ENCODE measurements at places on chromosomes 12 and 14.

DNA sequence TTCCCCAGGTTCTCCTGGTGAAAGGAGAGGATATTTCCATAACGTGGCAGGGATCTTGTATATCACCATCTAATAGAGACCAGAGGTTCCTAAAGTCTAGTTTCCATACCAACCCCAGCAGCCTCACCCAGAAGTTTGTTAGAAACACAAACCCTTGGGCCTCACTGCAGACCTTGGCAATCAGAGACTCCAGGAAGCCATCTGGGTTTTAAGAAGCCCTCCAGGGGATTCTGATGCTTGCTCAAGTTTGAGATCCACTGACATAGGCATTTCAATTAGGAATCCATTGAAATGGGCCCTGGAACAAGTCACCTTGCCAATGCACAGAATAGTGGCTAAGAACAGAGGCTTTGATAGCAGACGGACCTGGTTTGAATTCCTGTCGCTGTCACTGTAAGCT lies 2.2 kb upstream of the CMKLR1 start:
- no peak for DNase-seq

DNA sequence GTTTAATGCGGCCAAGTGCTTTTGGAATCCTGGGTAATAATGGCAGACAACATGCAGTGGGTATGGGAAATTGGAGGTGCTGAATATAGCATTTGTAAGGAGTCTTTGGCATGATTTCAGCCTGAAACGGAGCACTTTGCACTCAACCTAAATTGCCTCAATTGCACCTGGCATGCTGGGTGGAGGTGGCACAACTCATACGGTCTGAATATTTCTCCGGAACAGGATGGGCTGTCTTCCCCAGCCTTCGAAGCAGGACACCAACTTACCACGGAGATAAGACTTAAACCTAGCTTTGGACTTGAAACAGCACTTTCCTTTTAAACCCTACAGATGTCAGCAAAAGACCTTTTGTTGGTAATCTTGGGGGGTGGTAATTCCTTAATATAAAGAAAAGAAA lies 153.7 kb upstream of the SRRM4 start:
- DNase-seq, result no peak

GRCh38 chr12:79659961-79660431 lies 30.8 kb downstream of the PAWR start:
- no peak for DNase-seq

DNA sequence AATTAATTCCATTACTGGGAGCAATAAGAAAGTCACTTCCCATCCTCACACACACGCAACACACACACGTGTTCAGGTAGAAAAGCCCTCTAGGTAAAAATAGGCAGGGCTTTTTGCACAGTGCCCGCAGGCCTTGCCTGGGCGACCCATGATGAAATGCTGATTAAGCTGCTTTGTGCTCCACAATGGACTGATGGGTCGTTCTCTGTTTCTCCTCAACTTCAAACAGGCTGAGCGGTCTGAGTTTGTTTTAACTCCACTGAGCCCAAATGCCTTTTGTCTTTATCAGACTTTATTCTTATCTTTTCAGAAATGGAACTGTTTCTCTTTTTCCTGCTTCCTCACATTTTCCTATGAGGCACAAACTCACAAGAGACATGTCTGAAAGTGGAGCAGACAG lies 9.4 kb upstream of the DACT1 start:
- DNase-seq, result no peak

DNA sequence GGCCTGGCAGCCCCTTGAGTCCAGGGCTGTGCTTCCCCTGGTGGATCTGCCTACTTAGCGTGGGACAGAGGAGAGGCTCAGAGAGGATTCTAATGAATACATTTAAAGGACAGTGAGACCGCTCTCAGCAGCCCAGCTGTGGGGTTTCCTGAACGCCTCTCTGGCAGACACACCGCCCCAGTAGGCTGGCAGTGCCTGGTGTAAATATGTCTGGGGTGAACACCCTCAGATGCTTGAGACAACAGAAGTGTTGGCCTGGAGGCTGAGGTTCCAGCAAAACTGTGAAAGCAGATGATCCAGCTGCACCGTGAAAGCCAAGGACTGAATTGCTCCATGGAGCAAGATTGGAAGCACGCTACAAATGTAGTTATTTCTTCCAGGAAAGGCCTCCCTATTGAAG lies 55.1 kb downstream of the LRRC74A start:
- no peak for DNase-seq

Data from CD4-positive, alpha-beta T cell treated with Interferon gamma for 1 hour (primary cell).